Activated T-helper 1 cell treated with anti-CD3 and anti-CD28 coated beads, Interleukin-2, amount 50 U/mL, for 16 hours (primary cell): ENCODE measurements at places on chromosomes 7 and 10.
A peak's percentile ranks its signal among the peaks of the same experiment; 100 is the strongest.

DNA sequence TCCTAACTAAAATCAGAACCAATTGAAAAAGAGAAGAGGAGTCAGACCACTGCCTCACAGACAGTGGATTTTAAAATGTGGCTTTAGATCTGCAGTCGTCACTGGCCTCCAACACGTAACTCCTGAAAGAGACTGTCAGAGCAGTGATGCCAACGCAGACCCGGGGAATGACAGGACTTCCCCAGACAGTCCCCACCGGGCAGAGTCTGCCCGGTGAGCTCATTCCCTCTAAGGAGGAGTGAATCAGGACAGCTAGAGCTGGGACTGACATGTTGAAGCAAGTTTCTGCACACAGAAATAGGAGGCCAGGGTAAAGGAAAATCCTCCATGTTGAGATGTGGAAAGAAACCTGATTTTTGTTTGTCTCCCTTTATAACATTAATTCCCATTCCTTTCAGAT, 105.0 kb downstream of the TES start:
- DNase-seq: no peak

GRCh38 chr10:108090476-108091215, 926.1 kb upstream of the SORCS1 start:
- no peak for DNase-seq

- no peak for DNase-seq
Measured at GRCh38 chr10:92164036-92164696, 126.7 kb downstream of the CPEB3 start.

DNA sequence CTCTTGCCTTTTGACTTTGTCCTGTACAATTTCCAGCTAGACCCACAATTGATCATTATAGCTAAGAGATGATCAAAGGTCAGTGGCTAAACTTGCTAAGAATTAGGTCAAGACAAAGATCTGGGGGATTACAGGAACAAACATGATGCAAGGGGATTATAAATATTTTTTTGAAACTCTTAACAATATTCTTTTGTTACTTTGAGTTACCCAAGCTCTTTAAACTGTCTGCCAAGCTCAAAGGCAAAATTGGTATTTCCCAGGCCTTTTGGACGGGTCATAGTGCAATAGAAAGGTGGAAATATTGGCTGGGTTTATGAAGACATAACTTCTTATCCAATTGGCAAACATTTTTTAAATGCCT, 23.4 kb downstream of the TBXAS1 start:
- no peak for DNase-seq

DNA sequence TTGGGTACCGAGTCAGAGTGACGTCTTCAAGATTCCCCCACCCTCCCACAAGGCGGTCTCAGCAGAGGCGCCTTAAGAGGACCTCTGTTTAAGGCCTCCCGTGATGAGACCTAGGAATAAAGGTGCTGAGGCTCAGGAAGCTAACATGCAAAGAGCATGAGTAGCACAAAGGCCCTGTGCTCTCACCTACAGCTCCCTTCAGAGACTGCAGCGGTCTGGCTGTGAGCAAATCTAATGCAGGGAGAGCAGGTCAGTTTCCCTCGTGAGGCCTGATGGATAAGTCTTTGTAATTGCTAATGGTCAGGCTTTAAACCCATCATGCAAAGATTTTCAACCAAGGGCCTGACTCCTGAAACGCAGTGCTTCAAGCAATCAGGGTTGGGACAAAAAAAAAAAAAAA, 909.3 kb upstream of the GHITM start:
- no peak for DNase-seq

GRCh38 chr7:959271-959670, 4.8 kb upstream of the ADAP1 start:
- DNase-seq: no peak

- DNase-seq: no peak
Measured at GRCh38 chr7:16345979-16346958, 75.1 kb downstream of the CRPPA start.

GRCh38 chr7:121914676-121915279, 41.8 kb downstream of the PTPRZ1 start:
- DNase-seq: no peak

DNA sequence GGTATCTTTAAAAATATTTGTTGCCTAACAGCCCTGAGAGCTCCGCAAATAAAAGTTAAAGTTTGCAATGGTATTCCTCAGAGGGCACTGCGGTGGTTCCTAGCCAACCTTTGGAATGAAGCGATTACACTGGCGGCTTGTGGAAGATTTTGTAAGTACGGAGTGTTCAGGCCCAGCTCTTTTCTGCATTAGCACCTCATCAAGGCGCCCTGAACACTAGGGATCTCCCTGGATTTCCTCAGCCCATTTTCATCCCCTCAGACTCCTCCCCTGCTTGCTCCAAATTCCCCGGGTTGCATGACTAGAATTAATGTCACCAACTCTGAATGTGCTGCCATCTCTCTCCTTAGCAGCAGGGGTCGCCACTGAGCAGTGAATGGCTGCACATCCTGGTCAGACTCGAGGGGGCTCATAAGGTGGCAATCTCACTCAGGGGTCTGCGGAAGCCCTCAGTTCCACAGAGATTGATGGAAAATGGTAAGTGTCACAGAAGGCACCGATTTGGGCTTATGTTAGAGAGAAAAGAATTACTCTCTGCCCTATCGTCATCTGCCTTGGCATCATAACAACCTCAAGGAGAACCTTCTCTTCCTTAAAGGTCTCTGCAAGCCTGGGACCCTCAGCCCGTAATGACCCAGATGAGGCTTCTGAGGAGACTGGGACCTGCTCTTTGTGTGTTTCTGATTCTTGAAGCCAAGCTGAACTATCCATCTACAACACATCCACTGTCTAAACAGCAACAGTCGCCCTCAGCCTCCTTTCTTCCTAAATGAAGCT, 262.8 kb upstream of the AOAH start:
- DNase-seq: peak; percentile 25
